Pancreas (tissue), 10 donors: ENCODE measurements at places on chromosomes 5 and 9.

GRCh38 chr9:94937214-94937903 is 210.9 kb downstream of the AOPEP start:
- DNase-seq = no peak

- DNase-seq = no peak
Measured at GRCh38 chr5:9722601-9723180, 92.5 kb upstream of the TAS2R1 start.

DNA sequence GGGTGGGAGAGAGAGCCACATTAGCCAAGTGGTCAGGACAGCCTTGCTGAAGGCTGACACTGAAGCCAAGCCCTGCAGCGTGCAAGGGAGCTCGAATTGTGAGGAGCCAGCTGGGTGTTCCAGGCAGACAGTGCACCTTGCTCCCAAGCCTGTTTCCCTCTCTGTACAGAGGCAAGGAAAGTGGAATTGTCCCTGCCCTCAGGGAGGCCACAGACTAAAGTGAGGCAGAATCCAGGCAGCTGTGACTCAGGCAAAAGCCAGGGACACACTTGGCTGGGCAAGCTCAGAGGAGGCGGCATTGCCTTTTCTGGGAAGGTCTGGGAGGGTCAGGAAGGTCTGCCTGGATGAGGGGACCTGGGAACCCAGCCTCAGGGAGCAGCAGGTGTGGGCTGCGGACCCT is 50.2 kb upstream of the LMX1B start:
- no peak for DNase-seq

GRCh38 chr5:139964266-139964993 is 78.7 kb downstream of the NRG2 start:
- no peak for DNase-seq

GRCh38 chr9:101691657-101692056 is 46.8 kb downstream of the GRIN3A start:
- no peak for DNase-seq

GRCh38 chr9:8874482-8874881 is 1074.9 kb upstream of the DMAC1 start:
- no peak for DNase-seq

DNA sequence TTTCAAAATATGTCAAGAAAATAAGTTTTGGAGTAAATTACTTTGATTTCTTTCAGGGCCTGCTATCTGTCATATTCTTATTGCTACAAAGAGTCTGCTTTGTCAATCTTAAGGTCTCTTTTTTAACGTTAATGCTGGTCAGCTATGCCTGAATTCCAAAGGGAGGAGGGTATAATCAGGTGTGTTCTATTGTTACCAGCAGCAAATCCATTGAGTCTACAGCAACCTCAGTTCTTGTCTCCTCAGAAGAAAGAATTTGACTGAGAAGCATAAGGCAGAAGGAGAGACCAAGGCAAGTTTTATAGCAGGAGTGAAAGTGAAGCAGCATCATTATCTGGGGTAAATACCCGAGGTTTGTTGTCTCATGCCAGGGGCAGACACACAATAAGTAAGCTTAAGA is 23.7 kb upstream of the MINAR2 start:
- no peak for DNase-seq

DNA sequence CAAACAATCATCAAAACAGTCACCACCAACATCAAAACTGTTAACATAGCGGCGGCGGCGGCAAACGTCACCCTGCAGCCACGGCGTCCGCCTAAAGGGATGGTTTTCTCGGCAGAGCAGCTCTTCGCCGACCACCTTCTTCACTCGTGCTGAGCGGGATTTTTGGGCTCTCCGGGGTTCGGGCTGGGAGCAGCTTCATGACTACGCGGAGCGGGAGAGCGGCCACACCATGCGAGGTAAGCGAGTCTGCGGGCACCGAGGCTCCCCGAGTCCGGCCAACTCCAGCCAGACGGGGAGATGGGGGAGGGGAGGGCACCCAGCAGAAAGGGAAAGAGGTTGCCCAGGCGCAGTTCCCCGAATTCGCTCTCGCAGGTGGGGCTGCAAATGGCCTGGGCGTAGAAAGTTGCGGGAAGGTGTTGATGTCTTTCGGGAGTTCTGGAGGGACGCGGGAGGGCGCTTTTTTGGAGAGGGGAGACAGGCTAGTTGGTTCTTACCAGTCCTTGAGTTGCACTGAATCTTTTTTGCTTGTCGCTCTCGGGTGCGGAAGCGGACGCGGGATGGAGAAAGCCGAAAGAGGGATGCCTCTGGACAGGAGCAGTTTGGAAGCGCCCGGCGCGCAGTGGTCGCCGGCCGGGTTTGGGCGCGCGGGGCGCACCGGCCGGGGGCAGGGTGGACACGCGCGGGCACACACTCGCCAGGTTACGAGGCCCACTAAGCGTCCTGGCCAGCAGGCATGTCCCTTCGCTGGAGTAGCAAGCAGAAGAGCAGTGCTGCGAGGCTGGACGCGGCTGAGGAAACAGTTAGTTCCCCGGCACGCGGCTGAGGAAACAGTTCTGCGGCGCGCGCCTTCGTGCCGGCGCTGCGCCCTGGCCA is 849 bp downstream of the RORB start:
- DNase-seq = peak; percentile 64
